ENCODE measurements at places on chromosomes 5 and 9.

GRCh38 chr9:26061948-26062575 is 383.8 kb upstream of the TUSC1 start:
- no peak for DNase-seq

GRCh38 chr5:74201334-74202081 is 439.0 kb downstream of the ENC1 start:
- peak; percentile 28 for DNase-seq

DNA sequence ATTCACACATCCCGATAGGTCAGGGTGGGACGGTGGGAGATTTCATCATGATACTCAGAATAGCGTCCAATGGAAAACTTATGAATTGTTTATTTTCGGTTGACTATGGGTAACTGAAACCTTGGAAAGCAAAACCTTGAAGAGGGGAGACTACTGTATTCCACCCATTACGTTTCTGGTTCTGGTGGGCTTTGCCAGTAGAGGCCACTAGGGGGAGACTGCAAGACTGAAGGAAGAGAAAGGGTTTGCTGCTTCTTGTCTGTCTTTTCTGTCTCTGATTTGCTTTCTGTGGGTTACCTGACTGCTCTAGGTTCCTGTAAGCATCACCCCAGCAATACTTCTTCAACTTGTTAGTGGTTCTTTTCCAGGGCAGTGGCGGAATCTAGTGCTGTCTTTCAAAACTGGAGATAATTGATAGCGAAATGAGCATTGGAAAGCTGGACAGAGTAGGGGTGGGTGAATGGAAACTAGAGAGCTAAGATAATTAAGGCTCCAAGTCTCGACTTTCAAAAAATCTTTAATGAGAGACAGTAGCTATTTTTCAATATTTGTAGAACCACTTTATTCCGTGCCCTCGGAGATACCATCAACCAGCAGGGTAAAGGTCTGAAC is 27.0 kb downstream of the GRIN3A start:
- no peak for DNase-seq

GRCh38 chr9:99051406-99051805 is 53.5 kb upstream of the TGFBR1 start:
- DNase-seq: no peak

DNA sequence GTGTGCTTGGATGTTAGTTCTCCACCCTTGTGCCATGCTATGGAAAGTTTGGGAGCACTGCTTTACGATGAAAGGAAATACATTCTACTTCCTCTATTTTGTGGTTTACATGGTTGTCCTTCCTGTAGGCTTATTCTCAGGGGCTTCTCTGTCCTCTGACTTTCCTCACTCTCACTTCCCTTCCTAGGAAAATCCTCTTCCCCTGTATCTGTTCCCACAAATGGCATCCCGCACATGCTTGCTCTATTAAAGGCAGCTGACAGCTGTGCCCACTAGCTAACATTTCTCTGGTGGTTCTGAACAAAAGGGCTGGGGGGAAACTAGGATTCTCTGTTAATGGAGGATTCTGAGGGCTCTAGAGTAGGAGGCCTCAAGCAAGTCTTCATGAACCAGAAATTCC is 52.4 kb downstream of the FAM170A start:
- DNase-seq: no peak

DNA sequence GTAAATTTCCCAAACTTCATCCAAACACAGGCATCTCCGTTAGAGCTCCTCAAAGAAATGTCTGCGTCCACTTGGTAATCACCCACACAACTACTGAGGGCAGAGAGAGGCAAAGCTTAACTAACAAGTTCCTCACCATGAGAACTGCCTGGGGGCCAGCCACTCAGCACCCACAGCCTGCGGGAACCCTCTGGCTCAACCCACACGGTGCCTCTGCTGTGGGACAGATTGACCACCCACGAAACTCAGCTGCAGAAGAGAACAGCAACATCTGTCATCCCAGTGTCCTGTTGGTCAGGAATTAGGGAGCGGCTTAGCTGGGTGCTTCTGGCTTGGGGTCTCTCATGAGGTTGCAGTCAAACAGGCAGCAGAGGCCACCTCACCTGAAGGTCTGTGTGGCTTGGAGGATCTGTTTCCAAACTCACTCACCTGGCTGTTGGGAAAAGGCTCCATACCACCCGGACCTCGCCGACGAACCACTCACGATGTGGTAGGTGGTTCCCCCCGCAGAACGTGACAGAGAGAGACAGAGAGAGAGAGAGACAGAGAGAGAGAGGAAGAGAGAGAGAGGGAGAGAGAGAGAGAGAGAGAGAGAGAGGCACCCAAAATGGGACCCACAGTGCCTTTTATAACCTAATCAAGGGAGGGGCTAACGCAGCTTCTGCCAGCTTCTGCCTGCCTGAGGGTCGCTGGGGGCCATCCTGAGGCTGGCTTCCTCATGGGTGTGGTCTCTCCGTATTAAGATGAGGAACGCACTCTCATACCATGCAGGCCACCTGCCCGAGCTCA is 103.5 kb downstream of the OLFM1 start:
- no peak for DNase-seq

- peak; percentile 78 for DNase-seq
These were observed 33.4 kb downstream of the SYK start for GRCh38 chr9:90834828-90835595.

GRCh38 chr5:30605693-30606268 is 587.7 kb upstream of the CDH6 start:
- no peak for DNase-seq

GRCh38 chr9:15843931-15844330 is 291.1 kb downstream of the CCDC171 start:
- no peak for DNase-seq

DNA sequence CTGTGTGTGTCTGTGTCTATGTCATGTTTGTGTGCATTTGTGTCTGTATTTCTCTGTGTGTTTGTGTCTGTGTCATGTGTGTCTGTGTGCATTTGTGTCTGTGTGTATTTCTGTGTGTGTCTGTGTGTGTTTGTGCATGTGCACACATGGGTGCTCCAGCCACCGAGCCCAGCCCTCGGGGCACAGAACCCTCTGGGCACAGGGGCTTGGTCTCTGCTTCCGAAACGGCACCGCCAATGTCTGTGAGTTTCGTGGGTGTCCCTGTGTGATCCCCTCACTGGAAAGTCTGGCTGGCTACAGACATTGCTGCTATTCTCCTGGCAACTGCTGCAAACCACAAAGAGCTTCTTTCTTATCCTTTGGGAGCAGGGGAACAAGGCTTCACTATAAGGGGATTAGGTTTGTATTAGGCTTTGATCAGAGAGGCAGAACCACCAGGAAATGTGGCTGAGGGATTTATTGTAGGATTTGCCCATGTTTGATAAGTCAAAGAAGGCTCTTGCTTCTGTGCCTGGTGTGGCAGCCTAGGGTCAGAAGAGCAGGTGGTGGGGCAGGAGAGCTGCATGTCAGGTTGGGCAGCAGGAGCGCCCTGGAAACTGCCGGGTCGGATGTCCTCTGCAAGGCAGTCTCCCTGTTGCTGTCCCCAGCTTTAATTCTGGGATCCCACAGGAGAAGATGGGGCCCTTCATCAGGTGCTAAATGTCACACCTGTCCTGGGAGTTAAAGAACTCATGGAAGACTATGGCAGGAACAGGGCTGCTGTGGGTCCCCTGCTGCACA is 39.6 kb upstream of the FCN1 start:
- no peak for DNase-seq

DNA sequence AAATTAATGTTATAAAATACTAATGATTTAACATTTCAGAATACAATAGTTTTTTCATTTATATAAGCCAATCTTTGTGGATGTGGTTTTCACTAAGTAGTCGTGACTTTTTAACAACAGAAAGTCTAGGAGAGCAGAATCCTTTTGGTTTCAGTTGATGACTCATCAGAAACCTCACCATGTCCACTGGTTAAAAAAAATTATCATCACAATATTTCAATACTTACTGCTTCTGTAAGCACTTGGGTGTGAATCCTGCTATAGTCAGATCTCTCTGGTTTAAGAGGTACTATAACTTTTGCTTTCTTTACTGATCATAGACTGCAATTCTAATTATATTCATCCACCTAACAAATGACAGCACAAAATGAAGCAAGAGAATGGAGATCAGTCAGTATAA is 77.2 kb downstream of the MRPS30 start:
- no peak for DNase-seq

- DNase-seq: peak; percentile 10
These were observed 6.2 kb downstream of the PDLIM4 start for GRCh38 chr5:132263548-132264261.

DNA sequence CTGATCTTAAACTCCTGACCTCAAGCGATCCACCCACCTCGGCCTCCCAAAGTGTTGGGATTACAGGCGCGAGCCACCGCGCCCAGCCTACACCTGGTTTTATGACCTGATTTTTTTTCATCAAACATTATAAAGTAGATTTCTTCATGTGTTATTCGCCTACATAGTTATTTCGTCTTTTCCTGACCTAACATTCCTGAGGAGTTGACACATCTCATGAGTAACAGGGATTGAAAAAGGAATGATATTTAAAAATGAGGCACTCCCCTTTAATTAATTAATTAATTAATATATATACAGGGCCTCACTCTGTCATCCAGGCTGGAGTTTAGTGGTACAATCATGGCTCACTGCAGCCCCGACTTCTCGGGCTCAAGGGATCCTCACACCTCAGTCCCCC is 20.2 kb upstream of the MTMR12 start:
- no peak for DNase-seq

GRCh38 chr9:87020169-87020950 is 73.1 kb upstream of the GAS1 start:
- DNase-seq: no peak

GRCh38 chr5:6222121-6222520 is 156.2 kb downstream of the MED10 start:
- no peak for DNase-seq

- DNase-seq: no peak
These were observed 354.3 kb upstream of the ACTBL2 start for GRCh38 chr5:57836921-57837320.

- no peak for DNase-seq
These were observed 40.4 kb upstream of the UNC5A start for GRCh38 chr5:176769911-176770310.

- DNase-seq: peak; percentile 22
These were observed 8.6 kb downstream of the SCGB3A2 start for GRCh38 chr5:147887026-147887627.

DNA sequence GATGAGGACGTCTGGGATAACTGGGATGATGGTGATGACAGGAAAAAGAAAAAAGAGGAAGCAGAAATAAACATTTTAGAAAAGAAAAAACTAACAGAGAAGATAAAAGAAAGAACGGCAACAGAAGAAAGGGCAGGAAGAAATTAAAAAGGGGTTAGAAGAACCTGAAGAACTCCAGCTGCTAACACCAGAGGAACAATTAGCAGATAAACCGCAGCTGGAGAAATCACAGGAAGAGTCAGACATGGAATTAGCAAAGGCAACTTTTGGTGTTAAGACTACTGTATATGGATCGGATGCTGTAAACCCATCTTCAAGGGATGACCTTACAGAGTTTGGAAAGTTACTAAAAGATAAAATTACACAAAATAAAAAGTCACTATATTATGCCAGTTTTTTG is 15.4 kb downstream of the CTSL start:
- DNase-seq: no peak

- peak; percentile 75 for DNase-seq
These were observed 1.8 kb downstream of the POU4F3 start for GRCh38 chr5:146340260-146341081.

GRCh38 chr9:132590037-132590317 is 7.6 kb downstream of the BARHL1 start:
- no peak for DNase-seq

DNA sequence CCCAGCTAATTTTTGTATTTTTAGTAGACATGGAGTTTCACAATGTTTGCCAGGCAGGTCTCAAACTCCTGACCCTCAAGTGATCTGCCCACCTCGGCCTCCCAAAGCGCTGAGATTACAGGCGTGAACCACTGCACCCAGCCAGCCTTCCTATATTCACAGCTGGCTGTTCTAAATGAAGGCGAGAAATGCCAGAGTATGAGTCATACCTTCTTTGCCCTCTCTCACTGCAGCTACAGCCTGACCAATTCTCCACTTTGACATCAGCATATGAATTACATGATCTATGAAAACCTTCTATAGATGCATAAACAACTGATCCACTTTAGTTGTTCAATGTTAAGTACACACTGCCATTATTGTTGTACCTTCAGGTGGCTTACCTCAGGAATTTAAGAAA is 14.5 kb downstream of the APTX start:
- DNase-seq: no peak

GRCh38 chr5:133267601-133268000 is 215.8 kb downstream of the HSPA4 start:
- DNase-seq: no peak

DNA sequence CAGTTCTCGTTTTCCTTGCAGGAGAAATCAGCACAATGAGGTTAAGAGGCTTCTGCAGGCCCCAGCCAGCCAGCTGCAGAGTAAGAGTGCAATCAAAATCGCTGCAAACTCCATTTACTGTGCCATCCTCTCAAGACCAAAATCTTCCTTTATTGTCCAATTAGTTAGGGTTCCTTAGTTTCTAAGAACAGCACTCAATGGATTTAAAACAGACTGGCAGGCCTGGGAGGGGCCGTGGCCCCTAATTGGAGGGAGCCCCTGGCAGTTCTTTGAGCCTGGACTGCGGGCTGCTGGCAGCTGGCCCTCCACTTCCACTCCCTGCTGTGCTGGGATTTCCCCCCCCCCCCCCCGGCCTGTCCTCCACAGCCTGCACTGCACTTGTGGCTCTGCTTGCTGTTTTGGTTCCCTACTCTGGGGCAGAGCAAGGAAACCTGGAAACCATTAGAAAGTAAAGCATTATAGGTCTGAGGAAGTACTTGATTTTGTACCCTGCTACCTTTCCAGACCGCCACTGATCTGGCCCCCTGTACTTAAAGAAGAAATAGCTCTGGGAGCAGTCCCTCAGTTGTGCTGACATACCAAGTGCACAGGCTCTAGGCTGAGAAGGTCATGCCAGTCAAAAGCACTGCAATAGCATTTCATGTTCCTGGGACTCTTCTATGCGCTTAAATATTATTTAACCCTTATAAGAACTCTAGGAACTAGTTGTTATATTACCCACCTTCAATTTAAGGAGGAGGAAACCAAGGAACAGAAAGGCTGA is 129.0 kb downstream of the APBA1 start:
- peak; percentile 63 for DNase-seq

GRCh38 chr9:19975499-19975898 is 186.7 kb upstream of the SLC24A2 start:
- no peak for DNase-seq

GRCh38 chr5:6370580-6370979 is 7.8 kb downstream of the MED10 start:
- no peak for DNase-seq

DNA sequence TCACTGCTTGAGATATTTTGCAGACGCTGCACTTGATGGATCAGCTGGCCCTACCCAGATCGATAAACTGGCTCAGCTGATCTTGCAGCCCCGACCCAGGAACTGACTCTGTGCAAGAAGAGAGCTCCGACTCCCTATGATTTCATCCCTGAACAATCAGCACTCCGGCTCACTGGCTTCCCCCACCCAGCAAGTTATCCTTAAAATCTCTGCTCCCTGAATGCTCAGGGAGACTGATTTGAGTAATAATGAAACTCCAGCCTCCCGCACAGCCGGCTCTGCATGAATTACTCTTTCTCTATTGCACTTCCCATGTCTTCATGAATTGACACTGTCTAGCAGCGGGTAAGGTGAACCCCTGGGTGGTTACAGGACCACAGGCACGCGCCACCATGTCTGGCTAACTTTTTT is 16.9 kb upstream of the NANS start:
- no peak for DNase-seq

- DNase-seq: no peak
These were observed 47.0 kb upstream of the PDE8B start for GRCh38 chr5:77163453-77163852.

- no peak for DNase-seq
These were observed 60.8 kb downstream of the FOXD1 start for GRCh38 chr5:73387601-73388305.

GRCh38 chr5:53240661-53241060 is 131.1 kb upstream of the MOCS2 start:
- no peak for DNase-seq

GRCh38 chr9:77922591-77922990 is 109.0 kb downstream of the GNAQ start:
- no peak for DNase-seq

All from thyroid gland (tissue), 4 donors.